ENCODE measurements at places on chromosomes 2 and 18. TPM values are rescaled to one million over a fixed set of nuclear protein-coding genes. Genes with fewer than 3 reads are reported as not detected.
A peak's percentile ranks its signal among the peaks of the same experiment; 100 is the strongest.

DNA sequence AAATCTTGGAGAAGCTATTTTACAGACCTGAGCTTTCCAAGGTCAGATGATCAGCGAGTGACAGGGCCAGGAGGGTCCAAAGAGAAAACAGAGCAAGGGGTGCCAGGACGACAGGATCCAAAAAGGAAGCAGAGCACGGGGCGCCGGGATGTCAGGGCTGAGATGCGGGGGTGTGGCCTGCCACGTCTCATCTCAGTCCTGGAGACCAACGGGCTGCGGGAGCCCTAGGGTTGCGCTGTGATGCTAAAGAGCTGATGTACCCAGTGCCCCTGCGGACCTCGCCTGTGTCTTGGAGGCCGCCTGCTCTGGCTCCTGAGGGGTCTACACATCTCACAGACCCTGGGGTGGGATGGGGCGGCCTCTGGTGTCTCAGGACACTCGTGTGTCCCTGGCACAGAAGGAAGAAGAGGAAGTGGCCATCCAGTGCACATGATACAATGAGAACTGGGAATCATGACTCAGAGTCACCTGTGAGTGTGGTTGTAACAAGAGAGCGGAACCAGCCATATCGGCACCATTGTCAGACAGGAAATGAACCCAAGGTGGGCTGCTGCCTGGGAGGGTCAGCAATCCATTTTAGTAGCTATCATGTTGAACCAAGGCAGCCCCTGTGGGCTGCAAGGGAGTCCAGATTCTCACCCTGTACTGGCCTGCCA is 97.8 kb downstream of the MYT1L start:
- no peak for DNase-seq

- DNase-seq = no peak
Measured at GRCh38 chr2:49289711-49290110, 135.4 kb upstream of the FSHR start.

DNA sequence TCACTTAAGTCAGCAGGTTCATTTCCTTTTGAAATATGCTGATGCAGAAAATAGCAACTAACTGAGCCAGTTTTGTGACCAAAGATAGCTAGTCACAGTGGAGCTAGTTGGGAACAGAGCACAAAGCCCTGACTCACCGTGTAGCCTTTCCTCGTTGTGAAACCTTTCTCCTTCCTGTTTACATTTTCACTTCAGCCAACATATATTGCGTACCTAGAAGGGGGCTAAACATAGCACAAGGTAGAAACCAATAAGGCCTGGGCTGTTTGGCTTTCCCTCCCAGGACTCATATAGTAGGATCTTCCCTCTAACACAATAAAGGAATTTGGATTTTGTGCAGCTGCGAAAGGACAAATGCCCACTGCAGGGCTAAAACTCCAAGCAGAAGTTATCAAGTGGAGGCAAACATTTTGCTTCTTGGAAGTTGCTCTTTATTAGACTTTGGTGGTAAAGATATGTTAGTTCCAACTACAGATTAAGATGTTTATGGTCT is 24.5 kb upstream of the LPIN2 start:
- DNase-seq = peak; percentile 79

The C2orf66 gene
- total RNA-seq = not detected

All from cardiac muscle cell (in vitro differentiated cells and primary cell).